PC-9 (cell line): ENCODE measurements at places on chromosomes 4 and X. TPM values are rescaled to one million over a fixed set of nuclear protein-coding genes. Genes with fewer than 3 reads are reported as not detected.

Gene UGT8
- total RNA-seq: 2.7 and 3.7 TPM in 2 replicates

GRCh38 chrX:72573158-72573511 is 492 bp upstream of the HDAC8 start:
- no peaks in the 10 kb centered on the region for H3K4me1 ChIP-seq
- DNase-seq: no peak
- H3K4me3 ChIP-seq: peak overlapping the region; percentile 84
- 0 out of 2 replicates have a peak overlapping the region, but pooled peaks have one; percentile 48 for H3K27ac ChIP-seq
- H3K36me3 ChIP-seq: peaks cover 7% of the 10 kb centered on the region; the same call in 1 of the 2 replicates

DNA sequence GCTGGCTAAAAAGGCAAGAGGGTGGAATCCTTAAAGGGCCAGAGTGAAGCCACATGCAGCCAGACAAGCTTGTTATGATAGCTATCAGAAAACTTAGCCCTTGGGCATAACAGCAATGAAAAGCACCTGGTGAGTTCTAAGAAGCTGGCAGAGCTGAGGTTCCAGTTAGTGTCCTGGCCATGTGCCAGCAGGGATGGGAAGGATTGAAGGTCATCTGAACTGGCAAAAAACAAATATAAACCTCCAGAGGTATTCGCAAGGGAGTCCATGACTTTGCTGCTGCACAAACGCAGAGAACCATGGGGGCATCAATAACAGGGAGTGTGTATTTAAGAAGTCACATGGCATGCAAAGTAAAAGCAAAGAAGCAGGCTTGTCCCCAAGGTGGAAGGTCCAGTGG is 208.9 kb downstream of the FAM47A start:
- no peaks in the 10 kb centered on the region for H3K27me3 ChIP-seq
- no peak for DNase-seq
- no peaks in the 10 kb centered on the region for H3K36me3 ChIP-seq
- no peak overlapping the region for H3K4me3 ChIP-seq
- H3K27ac ChIP-seq: no peak overlapping the region

GRCh38 chr4:156799121-156799589 is 172.4 kb downstream of the PDGFC start:
- no peak overlapping the region for H3K4me3 ChIP-seq
- no peaks in the 10 kb centered on the region for H3K27me3 ChIP-seq
- no peaks in the 10 kb centered on the region for H3K36me3 ChIP-seq
- H3K27ac ChIP-seq: peak overlapping the region; percentile 30; the same call in 1 of the 2 replicates

DNA sequence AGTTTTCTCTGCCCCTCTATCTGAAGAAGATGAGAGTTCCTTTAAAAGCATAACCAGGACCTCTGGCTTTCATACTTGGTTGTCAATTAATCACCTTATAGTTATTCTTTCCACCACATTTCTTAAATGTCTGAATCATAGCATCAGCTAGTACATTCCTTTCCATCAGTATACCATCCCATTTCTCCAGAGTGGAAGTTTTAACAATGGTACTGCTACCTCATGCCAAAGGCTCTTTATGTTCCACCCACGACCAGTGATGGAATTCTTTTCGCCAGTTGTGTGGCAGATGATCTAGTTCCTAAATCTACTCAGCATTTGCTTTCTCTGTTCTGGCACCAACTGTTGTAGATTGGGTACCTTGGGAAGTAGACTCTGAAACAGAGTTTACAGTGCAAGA is 379.8 kb downstream of the ZNF674 start:
- no peak overlapping the region for H3K4me3 ChIP-seq
- H3K27me3 ChIP-seq: no peaks in the 10 kb centered on the region
- no peaks in the 10 kb centered on the region for H3K4me1 ChIP-seq
- no peak overlapping the region for H3K27ac ChIP-seq
- no peaks in the 10 kb centered on the region for H3K36me3 ChIP-seq

GRCh38 chr4:56132835-56133234 is 184.1 kb downstream of the CEP135 start:
- H3K4me1 ChIP-seq: no peaks in the 10 kb centered on the region
- DNase-seq: no peak
- H3K27ac ChIP-seq: no peak overlapping the region
- no peaks in the 10 kb centered on the region for H3K27me3 ChIP-seq
- no peak overlapping the region for H3K4me3 ChIP-seq
